ENCODE measurements at places on chromosomes 11 and 22.

- DNase-seq, result no peak
Observed at GRCh38 chr11:69173925-69174581, 18.3 kb downstream of the SMIM38 start.

DNA sequence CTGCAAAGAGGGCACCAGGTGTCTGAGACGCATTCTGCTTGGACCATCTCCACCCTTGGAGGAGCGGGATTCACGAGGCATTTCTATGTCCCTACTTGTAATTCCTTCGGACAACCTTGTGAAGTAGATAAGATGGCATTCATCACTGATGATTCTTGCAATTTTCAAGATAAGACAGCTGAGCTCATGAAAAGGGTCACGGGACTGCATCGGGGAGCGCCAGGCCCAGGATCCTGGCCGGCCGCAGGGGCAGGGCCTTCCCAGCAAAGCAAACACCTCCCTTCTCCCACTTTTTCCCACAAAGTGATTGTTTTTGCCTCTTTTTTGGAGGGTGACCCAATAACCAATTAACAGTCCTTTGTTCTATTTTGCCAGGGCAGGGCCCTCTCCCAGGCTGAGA is 8.4 kb downstream of the LIF start:
- DNase-seq, result no peak

DNA sequence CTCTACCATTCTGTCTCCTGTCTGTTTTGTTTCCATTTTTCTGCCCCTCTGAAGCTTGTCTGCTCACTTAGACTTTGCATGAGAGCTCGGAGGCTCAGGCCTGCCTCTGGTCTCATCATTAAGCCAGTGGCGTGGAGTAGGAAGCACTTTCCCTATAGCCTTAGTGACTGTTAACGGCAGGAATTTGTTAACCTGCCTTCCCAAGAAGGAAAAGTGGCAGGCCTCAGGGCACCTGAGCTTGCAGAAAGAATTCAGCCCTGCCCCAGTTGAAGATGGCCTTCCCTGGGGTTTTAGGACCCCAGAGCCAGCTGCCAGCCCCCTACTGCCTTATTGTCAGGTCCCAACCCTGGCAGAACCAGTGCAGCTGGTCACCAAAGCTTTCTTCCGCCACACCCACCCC is 93.2 kb downstream of the PKNOX2 start:
- no peak for DNase-seq

GRCh38 chr11:9972989-9973388 is 309.1 kb downstream of the SWAP70 start:
- DNase-seq, result peak; percentile 74

- no peak for DNase-seq
Observed at GRCh38 chr22:21003782-21004181, 1.9 kb upstream of the THAP7 start.

Measured in NB4 (cell line).